Naive B cell (primary cell): ENCODE measurements at places on chromosomes 7 and 10. TPM values are rescaled to one million over a fixed set of nuclear protein-coding genes. Genes with fewer than 3 reads are reported as not detected.
A peak's percentile ranks its signal among the peaks of the same experiment; 100 is the strongest.

Gene ASZ1
- not detected for polyA plus RNA-seq

DNA sequence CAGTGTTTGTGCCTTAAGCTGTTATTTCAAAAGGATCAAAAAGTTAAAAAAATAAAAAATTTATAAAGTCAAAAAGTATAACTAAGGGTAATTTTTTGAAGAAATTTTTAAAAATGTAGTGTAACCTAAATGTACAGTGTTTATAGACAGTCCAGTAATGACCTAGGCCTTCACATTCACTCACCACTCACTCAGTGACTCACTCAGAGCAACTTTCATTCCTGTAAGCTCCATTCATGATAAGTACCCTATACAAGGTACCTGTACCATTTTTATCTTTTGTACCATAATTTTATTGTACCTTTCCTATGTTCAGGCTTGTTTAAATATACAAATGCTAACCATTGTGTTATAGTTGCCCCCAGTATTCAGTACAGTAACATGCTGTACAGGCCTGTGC is 21.5 kb downstream of the DNAJC9 start:
- no peaks in the 10 kb centered on the region for H3K27me3 ChIP-seq
- no peak overlapping the region for H3K27ac ChIP-seq
- H3K36me3 ChIP-seq = no peaks in the 10 kb centered on the region
- no peak overlapping the region for H3K4me3 ChIP-seq
- DNase-seq = no peak
- H3K4me1 ChIP-seq = no peaks in the 10 kb centered on the region

- no peak for DNase-seq
- H3K4me3 ChIP-seq = no peak overlapping the region
- no peak overlapping the region for H3K27ac ChIP-seq
- no peaks in the 10 kb centered on the region for H3K27me3 ChIP-seq
- peaks cover 39% of the 10 kb centered on the region for H3K4me1 ChIP-seq
Measured at GRCh38 chr7:4711634-4712033, 29.5 kb downstream of the FOXK1 start.

DNA sequence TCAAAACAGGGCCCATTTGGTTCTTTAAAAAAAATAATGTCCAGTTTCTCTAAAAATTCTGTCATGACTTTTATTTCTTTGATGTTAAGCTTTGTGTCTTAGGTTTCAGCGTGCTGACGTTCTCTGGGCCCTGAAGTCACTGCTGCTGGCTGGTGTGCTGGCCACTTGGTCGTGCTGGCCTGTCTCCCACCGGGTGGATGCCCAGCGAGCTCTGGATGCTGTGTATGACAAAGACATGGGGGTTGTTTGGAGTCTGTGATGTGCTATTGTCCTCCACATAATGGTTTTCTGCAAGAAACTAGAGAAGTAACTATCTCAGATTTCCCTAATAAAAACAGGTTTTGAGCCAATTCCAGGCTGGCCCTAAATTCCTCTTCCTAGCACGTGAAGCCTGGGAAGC is 9.5 kb upstream of the IDI2 start:
- H3K27me3 ChIP-seq = no peaks in the 10 kb centered on the region
- peaks cover 2% of the 10 kb centered on the region for H3K36me3 ChIP-seq
- peak overlapping the region; percentile 77 for H3K27ac ChIP-seq
- H3K4me3 ChIP-seq = no peak overlapping the region
- peaks cover 7% of the 10 kb centered on the region for H3K4me1 ChIP-seq

DNA sequence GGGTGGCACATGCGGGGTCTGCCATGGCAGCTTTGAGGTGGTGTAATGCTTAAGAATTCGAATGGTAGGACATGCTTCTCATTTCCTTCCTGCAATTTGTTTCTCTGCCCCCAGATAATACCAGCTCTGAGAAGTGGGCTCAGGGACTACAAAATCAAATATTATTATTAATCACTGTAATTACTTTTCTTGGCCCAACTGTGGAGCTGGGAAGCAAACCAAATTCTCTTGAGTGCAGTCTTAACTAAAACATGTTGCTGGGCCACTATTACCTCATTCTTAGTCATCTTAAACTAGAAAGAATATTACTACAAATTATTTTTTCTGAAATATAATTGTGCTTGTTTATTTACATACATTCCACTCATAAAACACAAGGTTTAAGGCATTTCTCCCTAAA is 566.7 kb upstream of the NRP1 start:
- H3K36me3 ChIP-seq = no peaks in the 10 kb centered on the region
- H3K4me3 ChIP-seq = no peak overlapping the region
- H3K27ac ChIP-seq = no peak overlapping the region
- no peaks in the 10 kb centered on the region for H3K4me1 ChIP-seq
- no peak for DNase-seq

DNA sequence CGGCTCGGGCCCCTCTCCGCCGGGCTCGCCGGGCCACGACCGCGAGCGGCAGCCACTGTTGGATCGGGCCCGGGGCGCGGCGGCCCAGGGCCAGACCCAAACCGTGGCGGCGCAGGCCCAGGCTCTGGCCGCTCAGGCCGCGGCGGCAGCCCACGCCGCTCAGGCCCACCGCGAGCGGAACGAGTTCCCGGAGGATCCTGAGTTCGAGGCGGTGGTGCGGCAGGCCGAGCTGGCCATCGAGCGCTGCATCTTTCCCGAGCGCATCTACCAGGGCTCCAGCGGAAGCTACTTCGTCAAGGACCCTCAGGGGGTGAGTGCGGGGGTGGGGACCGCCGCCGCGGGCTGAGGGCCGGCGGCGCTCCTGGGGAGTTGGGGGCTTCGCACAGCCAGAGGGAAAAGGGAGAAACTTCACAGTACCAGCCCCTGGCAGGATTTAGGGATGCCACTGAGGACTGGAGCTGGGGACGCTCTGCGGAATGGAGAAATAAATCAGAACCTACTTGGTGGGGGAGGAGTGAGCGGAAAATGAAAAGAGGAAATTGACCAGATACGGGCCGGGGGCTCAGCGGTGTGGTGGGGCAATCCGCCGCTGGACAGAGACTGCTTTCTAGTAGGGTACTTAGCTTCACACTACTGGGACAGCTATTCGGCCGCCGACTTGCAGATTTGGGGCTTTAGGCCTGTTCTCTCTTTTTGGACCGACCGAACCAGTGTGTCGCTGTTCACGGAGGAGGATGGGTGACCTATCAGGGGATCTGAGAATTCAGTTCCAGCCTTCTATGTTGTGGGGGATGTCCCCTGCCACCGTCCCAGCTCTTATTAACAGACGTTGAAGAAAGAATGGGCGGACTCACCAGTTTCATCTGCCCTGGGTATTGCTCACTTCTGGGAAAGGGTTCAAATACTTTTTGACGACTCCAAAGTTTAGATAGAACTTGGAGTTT is 669 bp downstream of the PI4K2A start:
- peak; percentile 45 for DNase-seq
- peaks cover 26% of the 10 kb centered on the region for H3K4me1 ChIP-seq
- peak overlapping the region; percentile 97 for H3K4me3 ChIP-seq
- no peaks in the 10 kb centered on the region for H3K27me3 ChIP-seq
- no peaks in the 10 kb centered on the region for H3K36me3 ChIP-seq
- H3K27ac ChIP-seq = peak overlapping the region; percentile 76

DNA sequence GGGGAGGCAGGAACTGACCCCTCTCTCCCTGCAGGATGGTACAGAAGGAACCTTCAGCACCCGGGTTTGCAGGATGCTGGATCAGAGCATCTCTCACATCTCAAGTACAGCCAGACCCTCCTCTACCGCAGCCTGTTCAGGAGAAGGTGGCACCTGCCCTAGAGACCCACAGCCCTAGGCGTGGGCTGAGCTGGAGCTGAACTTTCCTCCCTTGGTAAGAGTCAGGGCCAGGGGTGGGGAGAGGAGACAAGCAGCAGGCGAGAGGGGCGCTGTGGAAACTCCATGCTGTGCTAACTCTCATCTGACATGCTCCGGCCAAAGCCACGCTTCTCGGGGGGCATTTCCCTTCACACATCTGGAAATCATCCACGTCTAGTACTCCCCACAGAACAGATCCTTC is 154.4 kb downstream of the DIP2C start:
- H3K27ac ChIP-seq = no peak overlapping the region
- H3K4me3 ChIP-seq = no peak overlapping the region
- H3K36me3 ChIP-seq = no peaks in the 10 kb centered on the region
- DNase-seq = no peak
- H3K27me3 ChIP-seq = peaks cover 18% of the 10 kb centered on the region

DNA sequence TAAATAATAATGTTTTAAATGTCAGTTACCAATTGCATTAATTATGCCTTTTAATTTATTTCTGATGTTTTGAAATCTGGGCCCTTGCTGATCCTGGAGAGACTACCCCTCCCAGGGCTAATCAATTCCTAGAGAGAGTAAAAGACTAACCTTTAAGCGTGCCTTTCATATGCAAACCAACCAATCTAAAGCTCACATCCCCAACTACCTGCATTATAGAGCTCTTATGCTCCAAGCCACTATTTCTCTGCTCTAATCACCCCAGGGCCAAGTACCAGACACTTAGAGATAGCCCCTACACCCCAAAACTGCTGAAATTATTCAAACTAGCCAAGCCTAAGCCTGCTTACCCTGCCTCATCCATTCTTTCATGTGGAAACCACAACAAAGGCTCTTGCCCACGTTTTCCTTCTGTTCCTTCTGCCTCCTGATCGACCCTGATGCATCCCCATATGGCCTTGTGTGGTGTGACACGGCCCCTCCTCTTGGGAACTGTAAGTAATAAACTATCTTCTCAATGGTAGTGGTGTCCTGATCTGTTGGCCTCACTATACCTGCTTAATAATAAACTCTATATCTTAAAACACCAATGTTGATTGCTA is 97.7 kb downstream of the HIBADH start:
- no peaks in the 10 kb centered on the region for H3K27me3 ChIP-seq
- H3K27ac ChIP-seq = no peak overlapping the region
- no peak overlapping the region for H3K4me3 ChIP-seq
- H3K36me3 ChIP-seq = peaks cover 14% of the 10 kb centered on the region
- DNase-seq = no peak

Gene BTRC
- polyA plus RNA-seq = 6.0 TPM

DNA sequence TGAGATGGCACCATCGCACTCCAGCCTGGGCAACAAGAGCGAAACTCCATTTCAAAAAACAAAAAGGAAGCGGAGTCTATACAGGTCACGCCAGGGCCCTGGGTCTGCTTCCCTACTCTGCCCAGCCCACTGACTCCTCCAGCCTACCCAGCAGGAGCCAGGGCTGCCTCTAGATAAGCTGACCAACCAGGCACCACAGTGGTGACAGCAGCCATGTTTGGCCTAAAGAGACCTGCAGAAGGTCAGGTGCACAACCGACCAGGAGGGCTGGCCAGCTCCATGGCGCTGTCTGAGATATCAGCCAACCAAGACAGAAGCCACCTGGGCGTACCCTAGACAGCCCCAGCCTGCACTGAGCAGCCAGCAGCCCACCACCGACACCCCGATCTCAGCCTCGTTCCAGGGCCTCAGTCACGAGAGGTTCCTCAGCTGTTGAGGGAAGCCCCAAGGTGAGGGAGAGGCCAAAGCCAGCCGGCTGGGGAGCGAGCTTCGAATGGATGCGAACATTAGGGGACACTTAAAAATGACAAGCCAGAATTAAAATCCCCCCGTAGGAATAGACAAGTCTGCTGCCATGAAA is 24.4 kb upstream of the PWWP2B start:
- no peak overlapping the region for H3K27ac ChIP-seq
- DNase-seq = no peak
- peaks cover 18% of the 10 kb centered on the region for H3K27me3 ChIP-seq
- H3K4me1 ChIP-seq = peaks cover 4% of the 10 kb centered on the region
- no peaks in the 10 kb centered on the region for H3K36me3 ChIP-seq

Gene GNAT3
- not detected for polyA plus RNA-seq

DNA sequence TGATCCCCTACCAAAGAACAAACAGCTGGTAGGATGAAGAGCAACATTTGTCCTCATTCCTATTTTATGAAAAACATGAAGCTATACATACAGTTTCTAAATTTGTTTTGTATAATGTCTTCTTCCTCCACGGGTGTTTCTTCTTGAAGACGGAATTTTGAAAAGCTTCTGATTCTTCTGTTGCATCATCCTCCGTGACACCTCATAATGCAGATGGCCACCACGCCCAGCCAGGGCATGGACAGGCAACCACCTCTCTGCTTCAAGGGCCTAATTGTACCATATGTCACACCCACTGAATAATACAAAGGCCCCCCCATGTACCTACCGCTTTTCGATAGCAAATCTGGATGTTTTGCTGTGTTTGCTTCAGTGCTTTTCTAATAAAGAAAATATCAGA is at the start of gene SUN3:
Gene SUN3 (minus strand): TSS at position 170 of the 400 bp plus-strand sequence. CDS start 169 bp downstream, at position 1.
- H3K27me3 ChIP-seq = peaks cover 59% of the 10 kb centered on the region
- no peaks in the 10 kb centered on the region for H3K36me3 ChIP-seq
- H3K4me1 ChIP-seq = no peaks in the 10 kb centered on the region
- no peak within 1 kb of the TSS for H3K4me3 ChIP-seq
- DNase-seq = no peak
- H3K27ac ChIP-seq = no peak within 1 kb of the TSS

- H3K27me3 ChIP-seq = no peaks in the 10 kb centered on the region
- H3K4me3 ChIP-seq = peak within 1 kb of the TSS; percentile 87
- H3K27ac ChIP-seq = peak within 1 kb of the TSS; percentile 98
- peaks cover 61% of the 10 kb centered on the region for H3K4me1 ChIP-seq
- DNase-seq = peak; percentile 95
- no peaks in the 10 kb centered on the region for H3K36me3 ChIP-seq
Measured at GRCh38 chr10:59906417-59907202, at the start of gene CCDC6. Gene CCDC6, minus strand, starts transcription at chr10:59906556. Its CDS starts 132 bp downstream, at chr10:59906424.

Gene IFIT5
- polyA plus RNA-seq = 24.2 TPM

DNA sequence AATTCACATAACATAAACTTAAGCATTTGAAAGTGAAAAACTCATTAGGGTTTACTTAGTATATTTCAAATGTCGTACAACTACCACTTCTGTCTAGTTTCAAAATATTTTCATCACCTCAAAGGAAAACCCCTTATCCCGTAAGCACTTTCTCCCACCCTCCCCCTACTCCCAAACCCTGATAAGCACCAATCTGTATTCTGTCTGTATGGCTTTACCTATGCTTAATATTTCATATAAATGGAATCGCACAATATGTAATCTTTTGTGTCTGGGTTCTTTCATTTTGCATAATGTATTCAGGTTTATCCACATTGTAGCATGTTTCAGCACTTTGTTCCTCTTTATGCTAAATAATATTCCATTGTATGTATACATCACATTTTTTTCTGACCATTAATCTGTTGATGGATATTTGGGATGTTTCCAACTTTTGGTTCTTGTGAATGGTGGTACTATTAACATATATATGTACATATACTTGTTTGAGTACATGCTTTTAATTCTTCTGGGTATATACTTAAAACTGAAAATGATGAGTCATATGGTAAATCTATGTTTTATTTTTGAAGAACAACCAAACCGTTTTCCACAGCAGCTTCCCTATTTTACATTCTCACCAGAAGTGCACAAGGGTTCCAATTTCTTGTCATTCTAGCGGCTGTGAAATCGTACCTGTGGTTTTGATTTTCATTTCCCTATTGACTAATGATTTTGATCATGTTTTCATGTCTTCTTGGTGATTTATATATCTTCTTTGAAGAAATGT is 6.2 kb upstream of the STARD3NL start:
- H3K36me3 ChIP-seq = no peaks in the 10 kb centered on the region
- no peaks in the 10 kb centered on the region for H3K27me3 ChIP-seq
- H3K27ac ChIP-seq = no peak overlapping the region
- H3K4me1 ChIP-seq = peaks cover 9% of the 10 kb centered on the region
- H3K4me3 ChIP-seq = no peak overlapping the region
- DNase-seq = no peak
